ENCODE measurements at places on chromosomes 3 and 15.
A peak's percentile ranks its signal among the peaks of the same experiment; 100 is the strongest.

DNA sequence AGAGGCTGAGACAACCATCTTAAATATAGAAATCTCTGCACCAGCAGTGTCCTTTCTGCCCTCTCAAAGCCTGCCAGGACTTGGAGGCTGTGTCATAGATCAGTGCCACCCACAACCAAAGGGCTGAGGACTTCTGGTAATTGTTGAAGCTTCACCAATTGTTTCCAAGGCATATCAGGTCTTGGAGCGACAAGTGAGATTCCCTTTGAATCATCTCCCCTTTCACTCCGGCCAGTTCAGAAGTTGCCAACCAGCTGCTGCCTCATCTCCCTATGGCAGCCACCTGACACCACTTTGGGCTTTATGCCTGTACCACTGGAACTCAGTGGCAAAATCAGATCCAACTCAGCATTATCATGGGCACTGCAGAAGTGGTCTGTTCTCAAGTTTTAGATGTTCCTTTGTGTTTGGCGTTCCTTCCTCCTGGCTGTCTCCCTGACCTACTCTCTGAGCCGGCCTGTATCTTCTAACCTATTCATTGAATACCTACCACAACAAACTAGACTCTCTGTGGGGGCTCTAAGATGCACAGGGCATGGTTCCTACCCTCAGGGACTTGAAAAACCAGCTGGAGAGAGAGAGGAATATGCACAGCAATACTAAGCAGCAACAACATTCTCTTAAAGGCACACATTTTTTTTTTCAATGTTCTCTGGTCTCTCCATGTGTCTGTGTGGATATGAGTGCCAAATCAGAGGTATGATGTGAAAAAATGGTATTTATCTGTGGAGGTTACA is 90.8 kb upstream of the PFN2 start:
- DNase-seq: peak; percentile 31

DNA sequence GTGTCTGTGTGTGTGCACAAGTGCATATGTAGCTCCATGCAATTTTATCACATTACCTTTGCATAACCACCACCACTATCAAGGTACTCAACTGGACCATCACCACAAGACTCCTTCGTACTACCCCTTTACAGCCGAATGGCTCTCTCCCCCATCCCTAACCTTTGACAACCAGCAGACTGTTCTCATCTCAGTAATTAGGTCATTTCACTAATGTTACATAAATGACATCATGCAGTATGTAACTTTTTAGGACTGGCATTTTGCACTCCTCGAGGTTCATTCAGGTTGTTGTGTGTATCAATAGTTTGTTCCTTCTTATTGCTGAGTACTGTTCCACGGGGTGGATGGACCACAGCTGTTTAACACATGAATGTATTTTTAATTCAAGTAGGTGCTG is 121.8 kb upstream of the SLC6A11 start:
- DNase-seq: no peak

GRCh38 chr3:126872701-126873342 is 110.1 kb upstream of the PLXNA1 start:
- DNase-seq: no peak

GRCh38 chr15:40543631-40544294 is 21.1 kb downstream of the CCDC32 start:
- no peak for DNase-seq

- DNase-seq: no peak
Observed at GRCh38 chr3:85303156-85303555, 344.4 kb downstream of the CADM2 start.

- no peak for DNase-seq
Observed at GRCh38 chr3:32428092-32429068, 36.7 kb downstream of the CMTM7 start.

Data from foreskin fibroblast (primary cell).